ENCODE measurements at places on chromosomes 6 and 20.

GRCh38 chr20:33400812-33401183 lies 521 bp downstream of the CDK5RAP1 start:
- DNase-seq, result peak; percentile 74

- no peak for DNase-seq
Measured at GRCh38 chr6:166240889-166241288, 67.3 kb downstream of the PRR18 start.

- no peak for DNase-seq
Measured at GRCh38 chr20:37755665-37756064, 61.8 kb downstream of the CTNNBL1 start.

- DNase-seq, result no peak
Measured at GRCh38 chr6:168277274-168277669, 42.3 kb downstream of the DACT2 start.

DNA sequence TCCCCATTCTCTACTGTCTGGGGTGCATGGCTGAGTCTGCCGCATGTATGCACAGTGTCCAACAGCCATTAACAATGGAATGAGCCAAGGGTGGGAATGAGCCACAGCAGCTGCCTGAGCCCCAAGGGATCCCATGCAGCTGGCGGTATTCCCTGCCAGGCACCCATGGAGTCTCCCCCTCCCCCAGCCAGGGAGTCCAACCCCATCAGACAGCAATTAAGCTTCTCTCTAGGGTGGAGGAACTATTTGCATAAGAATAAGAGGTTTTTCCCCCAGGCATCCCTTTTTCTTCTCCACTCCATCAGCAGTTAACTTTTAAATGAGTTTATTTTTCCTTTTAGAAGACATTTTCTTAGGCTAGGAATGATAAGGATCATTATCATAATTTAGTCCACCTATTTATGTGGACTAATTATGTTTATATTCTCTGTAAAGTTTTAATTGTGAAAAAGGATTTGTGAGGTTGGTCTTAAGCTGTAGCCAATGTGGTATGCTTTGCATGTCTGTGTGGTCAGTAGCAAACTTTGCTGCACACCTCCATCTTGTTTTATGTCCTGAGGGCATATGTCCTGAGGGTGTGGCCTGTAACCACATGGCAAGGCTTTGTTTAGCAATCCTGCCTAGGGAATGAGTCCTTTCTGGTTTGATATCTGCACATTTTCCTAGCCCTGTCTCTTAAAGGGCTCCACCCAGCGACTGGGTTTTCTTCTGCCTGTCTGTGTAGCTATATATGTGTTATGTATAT lies 158.9 kb upstream of the OLIG3 start:
- no peak for DNase-seq

- DNase-seq, result peak; percentile 18
Measured at GRCh38 chr6:33926451-33926850, 122.6 kb upstream of the MLN start.

DNA sequence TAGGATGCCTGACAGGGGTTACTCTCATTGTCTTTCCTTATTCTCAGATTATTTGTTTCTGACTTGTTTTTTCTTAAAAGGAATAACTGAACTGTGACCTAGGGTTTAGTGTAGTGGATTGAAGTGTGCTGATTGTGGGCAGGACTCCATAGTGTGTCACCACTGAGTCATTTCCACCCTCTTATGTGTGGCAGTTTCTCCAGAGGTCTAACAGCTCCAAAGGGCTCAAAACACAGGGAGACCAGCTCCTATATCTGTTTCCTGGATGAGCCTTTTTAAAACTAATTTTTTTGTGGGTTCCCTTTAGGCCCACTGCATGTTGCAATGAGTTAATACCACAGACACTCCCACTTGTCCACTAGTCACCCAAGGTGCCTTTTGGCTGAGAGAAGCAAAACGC lies 951.1 kb upstream of the ADGRB3 start:
- DNase-seq, result no peak

- DNase-seq, result no peak
Measured at GRCh38 chr20:5767493-5768098, 17.4 kb downstream of the SHLD1 start.

DNA sequence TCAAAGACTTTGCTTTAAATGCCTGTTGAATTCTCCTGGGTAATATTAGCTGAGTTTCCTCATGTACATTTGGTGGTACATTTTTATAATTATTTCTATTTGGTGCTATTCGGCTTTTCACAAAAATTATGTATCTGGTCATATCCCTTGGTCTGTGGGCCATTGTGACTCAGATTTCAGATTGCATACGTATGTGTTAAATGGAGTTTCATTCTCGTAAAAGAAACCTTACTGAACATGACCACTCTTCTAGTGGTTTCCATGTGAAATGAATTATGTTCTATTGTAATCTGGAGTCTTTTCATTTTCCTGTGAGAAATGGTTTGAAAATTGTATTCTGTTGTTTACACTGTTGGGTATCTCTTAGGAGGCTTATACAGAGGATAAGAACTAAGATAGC lies 386.2 kb upstream of the FLRT3 start:
- no peak for DNase-seq

DNA sequence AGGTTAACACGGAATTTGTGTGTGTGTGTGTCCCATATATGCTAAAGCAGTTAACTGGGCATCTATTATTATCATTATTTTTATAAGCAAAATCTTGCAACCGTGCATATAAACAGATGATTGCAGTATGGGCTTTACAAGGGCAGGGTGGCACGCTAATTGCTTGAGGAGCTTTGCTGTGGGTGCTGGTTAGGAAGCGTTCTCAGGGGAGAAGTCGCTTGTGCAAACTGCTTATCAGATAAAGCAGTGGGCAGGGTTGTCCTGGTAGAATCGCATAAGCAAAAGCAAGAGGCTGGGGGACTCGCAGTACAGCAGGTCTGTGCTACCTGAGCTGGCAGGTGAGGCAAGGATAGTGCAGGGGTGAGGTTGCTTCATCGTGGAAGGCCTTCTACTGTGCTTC lies 9.7 kb upstream of the CCN6 start:
- DNase-seq, result no peak

GRCh38 chr6:28134015-28134414 lies 7.7 kb upstream of the ZKSCAN8 start:
- peak; percentile 12 for DNase-seq

GRCh38 chr6:134161041-134161440 lies 108.6 kb upstream of the SLC2A12 start:
- DNase-seq, result no peak

- no peak for DNase-seq
Measured at GRCh38 chr20:49326026-49326425, 48.2 kb upstream of the ZNFX1 start.

DNA sequence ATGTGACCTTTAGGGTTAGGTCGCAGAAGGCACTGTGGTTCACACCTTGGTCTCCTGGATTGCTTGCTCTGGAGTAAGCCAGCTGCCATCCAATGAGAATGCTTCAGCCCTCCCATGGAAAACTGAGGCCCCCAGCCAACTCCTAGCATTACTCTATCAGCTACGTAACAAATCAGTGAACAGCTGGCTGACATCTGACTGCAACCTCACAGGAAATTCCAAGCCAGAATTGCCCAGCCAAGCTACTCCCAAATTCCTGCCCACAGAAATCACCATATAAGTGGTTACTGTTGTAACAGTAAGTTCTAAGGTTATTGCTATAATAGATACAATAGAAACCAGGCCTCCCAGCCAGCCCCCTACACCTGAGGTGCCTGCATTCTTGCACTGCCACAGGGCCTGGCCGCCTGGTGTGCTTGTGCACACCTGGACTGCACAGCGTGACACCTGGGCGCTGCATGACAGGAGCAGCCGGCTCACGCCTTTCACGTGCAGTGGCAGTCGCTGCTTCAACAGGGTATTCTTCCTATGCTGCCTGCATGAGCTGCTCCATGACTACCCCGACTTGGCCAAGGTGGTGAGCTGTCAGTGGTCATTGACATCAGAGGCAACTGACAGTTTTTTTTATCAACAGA lies 429.7 kb upstream of the RUNX2 start:
- no peak for DNase-seq

DNA sequence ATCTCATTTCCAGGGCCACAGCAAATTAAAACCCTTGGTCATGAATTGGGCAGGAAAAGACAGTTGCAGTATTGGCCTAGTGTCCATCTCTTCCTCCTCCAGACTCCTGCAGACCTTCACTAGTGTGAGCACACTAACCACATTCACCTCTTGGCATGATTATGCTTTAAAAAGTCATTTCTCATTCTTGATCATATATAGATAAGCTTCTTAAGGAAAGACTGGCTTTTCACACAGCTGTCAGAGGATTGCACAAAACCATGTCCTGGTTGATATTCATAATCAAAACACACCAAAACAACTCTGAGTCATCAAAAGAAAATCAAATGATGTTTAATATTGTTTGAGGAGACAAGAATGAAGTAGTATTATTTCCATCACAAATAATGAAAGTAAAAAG lies 52.1 kb downstream of the TMEM200A start:
- DNase-seq, result no peak

- DNase-seq, result no peak
Measured at GRCh38 chr6:112184951-112185350, 69.4 kb downstream of the LAMA4 start.

- no peak for DNase-seq
Measured at GRCh38 chr6:93021235-93021915, 398.0 kb downstream of the EPHA7 start.

GRCh38 chr6:113330636-113330946 lies 526.6 kb upstream of the MARCKS start:
- DNase-seq, result no peak

- DNase-seq, result no peak
Measured at GRCh38 chr6:105452924-105453756, 50.3 kb upstream of the PREP start.

DNA sequence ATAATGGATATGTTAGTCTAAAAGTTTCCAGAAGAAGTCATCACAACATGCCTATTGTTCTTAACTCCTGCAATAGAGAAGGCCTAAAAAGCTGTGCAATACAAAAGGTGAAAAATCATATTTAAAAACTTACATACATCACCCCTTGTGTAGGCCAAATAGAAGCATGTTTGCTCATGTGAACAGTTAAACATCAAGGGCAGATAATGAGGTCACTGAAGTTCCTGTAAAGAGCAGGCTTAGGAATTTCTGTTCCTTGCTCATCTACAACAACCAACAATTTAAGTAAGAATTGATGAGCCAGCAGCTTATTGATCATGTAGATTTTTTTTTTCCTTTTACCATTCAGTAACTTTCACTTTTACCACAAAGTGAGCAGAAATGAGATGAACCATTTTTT lies 7.5 kb upstream of the NUP153 start:
- DNase-seq, result no peak

GRCh38 chr6:111957623-111958315 lies 84.5 kb upstream of the FYN start:
- DNase-seq, result peak; percentile 46

DNA sequence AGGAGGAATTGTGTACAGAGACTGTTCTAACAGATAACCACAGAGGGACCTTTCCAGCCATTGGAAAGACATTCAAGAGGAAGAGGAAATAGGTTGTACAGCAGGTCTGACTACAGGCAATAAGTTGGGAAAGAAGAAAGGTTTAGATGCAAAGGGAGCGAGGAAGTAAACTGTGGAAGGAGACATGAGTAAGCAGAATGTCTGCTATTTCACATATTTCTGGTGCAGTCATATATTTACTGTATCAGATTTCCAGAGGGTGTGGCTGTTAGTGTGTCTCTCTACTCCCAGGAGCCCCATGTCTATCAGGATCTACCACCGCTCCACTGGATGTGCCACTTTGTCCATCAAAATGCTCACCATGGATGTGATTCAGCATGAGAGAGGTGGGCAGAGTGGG lies 25.9 kb downstream of the MRS2 start:
- DNase-seq, result no peak

GRCh38 chr6:143501851-143502250 lies 9.7 kb downstream of the FUCA2 start:
- no peak for DNase-seq

- no peak for DNase-seq
Measured at GRCh38 chr20:34615477-34615876, 57.0 kb downstream of the MAP1LC3A start.

- DNase-seq, result no peak
Measured at GRCh38 chr20:60962367-60963045, 289.6 kb upstream of the CDH4 start.

- DNase-seq, result no peak
Measured at GRCh38 chr6:140463312-140463710, 1088.9 kb upstream of the CITED2 start.

- no peak for DNase-seq
Measured at GRCh38 chr6:20837189-20837588, 302.9 kb downstream of the CDKAL1 start.

- no peak for DNase-seq
Measured at GRCh38 chr20:39800111-39800510, 838.0 kb downstream of the DHX35 start.

DNA sequence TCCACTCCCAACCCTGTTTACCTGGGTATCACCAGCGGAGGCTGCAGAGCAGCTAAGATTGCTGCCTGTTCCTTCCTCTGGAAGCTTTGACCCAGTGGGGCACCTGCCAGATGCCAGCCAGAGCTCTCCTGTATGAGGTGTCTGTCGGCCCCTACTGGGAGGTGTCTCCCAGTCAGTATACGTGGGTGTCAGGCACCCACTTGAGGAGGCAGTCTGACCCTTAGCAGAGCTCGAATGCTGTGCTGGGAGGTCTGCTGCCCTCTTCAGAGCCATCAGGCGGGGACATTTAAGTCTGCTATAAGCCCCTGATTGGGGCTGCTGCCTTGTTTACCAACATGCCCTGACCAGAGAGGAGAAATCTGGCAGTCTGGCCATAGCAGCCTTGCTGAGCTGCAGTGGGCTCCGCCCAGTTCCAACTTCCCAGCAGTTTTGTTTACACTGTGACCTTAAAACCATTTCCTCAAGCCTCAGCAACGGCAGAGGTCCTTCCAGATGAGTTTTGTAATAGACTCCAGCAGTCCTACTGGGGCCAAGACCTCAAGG lies 2.8 kb downstream of the RAET1E start:
- DNase-seq, result no peak

All from NCI-H526 (cell line).